ENCODE measurements at places on chromosomes 3 and 15. TPM values are rescaled to one million over a fixed set of nuclear protein-coding genes. Genes with fewer than 3 reads are reported as not detected.

- no peak for DNase-seq
Observed at GRCh38 chr3:171646357-171647133, 163.7 kb downstream of the PLD1 start.

Gene QRICH1
- total RNA-seq, result 230 TPM

DNA sequence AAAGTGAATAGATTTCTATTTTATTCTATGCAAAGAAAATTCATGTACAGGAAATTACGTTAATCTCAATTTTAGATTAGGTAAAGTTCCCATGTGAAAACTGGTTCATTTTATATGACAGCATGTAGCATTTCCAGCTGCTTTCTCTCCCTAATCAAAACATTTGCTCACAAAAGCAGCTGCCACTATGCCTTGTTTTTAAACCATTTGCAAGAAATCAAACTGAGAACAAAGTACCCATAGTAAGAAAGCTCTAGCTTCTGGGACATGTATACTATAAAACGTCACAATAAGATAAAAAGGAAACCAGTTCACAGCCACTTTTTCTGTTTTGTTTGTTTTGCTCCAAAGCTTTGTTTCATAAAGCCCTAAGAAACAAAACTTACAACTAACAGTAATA, 5.0 kb upstream of the CRYBG3 start:
- DNase-seq, result no peak

DNA sequence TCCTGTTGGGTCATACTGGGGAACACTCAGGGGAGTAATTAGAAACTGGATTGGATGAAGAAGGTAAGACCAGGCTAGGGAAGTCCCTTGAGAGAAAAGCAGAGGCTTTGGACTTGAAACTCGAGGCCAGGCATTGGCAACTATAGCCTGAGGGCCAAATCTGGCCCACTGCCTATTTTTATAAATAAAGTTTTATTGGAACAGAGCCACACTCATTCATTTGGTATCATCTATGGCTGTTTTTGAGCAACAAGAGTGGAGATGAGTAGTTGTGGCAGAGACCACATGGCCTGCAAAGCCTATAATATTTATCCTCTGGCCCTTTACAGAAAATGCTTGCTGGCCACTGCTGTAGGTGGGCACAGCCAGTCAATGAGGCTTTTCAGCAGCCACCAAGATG, 301.4 kb downstream of the UACA start:
- no peak for DNase-seq

GRCh38 chr3:71421475-71421819, 162.1 kb downstream of the FOXP1 start:
- DNase-seq, result no peak
